ENCODE measurements at places on chromosomes 11 and 22.

- DNase-seq = no peak
These were observed 150.9 kb downstream of the CACNA1I start for GRCh38 chr22:39721206-39722031.

- no peak for DNase-seq
These were observed 203.1 kb upstream of the TMEM45B start for GRCh38 chr11:129612447-129612961.

DNA sequence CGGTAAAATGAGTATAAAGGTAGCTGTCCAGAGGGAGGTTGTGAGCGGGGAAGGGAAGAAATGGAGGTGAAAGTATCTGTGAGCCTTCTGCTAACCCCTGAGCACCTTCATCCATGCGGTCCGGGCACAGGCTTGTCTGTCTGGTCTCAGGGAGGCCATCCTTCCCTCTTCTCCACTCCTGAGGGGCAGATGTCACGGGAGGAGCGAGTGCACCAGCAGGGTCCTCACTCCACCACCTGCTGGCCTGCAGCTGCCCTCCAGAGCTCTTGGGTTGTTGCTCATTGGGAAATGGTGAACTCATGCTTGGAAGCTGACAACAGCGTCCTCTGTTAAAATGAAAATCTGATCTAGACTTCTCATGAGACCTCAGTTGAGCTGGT, 33.8 kb upstream of the WNT11 start:
- DNase-seq = no peak

DNA sequence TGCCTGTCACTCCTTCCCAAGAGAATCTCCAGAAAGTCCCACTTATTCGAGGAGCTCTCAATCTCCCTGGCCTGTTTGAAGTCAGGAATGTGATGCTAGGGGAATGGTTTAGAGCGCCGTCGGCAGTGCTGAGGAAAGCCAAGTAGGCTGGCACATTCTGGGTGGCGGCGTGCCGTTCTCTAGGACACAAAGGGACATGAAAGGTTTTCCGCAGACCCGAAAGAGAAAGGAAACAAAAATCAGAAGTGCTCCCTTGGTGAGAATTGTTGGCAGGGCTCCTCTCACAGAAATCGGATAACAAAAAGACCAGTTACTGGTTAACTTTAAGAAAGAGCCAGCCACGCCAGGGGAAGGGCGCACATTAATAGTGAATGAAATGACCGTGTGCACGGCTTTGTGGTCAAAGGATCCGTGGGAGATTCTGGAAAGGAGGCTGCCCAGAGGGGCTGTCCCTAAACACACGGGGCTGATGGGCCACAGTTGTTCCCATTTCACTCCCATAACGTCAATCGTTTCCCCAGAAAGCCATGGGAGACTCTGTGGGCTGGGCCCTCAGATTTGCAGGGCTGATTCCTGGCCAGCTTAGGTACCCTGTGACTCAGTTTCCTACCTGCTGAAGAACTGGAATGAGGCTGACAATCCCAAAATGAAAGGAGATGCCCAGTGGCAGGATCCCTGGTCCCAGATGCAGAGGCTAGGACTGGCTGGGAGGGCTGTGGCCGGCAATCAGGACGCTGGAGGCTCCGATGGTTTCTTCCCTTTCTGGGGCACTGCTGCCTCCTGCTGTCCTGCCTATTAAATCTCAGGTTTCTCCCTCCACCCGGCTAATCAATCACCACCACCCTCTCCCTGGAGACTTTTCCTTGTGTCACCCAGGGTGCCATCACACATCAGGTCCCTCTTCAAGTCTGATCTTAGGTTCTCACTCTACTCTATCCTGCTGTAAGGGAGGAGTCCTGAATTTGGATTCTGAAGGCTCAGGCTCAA, 82.3 kb downstream of the RCN1 start:
- no peak for DNase-seq

DNA sequence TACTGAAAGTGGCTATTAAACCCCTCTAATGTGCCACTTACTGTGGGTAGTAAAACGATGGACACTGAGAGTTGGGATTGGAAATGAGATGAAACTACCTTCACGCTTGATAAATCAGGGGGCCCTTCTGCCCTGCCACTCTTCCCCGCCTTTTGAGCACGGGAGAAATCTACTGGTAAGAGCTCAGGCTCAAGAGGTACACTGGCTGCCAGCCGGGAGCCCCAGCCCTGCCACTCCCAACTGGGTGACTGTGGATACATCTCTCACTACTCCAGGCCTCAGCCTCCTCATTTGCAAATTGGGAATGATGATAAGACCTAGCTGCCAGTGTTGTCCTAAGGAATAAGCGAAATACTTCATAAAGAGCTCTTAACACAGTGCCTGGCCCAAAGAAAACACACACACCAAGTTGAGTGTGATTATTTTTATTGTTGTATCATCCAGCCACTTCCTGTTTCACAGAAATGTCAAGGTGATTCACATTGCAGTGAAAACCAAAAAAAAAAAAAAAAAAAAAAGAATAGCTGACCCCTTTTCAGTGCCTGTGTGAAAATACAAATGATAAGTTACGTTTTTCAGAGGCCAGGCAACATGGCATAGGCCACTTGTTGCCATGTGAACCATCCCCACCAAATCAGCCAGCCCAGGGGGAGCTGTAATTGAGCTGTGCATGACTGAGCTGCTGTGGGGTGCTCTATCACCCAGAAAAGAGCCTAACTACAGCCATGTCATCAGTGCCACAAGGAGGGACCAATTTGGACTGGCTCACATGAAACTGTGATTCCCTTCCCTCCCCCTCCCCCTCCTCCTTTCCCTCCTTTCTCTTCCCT, 4.4 kb upstream of the ZNRD2 start:
- DNase-seq = no peak

DNA sequence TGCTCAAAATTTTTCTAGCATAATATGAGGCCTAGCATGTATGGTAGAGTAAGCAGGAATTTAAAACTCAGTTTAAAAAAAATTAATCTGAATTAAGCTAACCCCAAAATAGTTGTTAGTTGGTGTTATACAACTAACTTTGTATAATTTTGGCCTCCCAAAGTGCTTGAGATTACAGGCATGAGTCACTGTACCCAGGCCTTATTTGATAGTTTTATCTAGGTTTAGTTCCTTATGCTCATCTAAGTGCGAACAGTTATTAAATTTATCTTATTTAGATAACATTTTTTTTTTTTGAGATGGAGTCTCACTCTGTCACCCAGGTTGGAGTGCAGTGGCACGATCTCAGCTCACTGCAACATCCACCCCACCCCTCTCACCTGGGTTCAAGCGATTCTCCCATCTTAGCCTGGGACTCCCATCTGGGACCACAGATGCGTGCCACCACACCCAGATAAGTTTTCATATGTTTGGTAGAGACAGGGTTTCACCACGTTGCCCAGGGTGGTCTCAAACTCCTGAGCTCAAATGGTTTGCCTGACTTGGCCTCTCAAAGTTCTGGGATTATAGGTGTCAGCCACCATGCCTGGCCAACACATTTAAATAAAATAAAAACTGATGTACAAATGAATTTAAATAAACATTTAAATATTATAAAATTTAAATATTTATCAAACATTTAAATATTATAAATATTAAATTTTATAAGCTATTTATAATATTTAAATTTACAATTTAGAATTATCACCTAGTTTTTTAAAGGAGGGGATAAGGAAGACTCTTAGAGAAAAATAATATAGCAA, 7.5 kb downstream of the IL18 start:
- DNase-seq = no peak

DNA sequence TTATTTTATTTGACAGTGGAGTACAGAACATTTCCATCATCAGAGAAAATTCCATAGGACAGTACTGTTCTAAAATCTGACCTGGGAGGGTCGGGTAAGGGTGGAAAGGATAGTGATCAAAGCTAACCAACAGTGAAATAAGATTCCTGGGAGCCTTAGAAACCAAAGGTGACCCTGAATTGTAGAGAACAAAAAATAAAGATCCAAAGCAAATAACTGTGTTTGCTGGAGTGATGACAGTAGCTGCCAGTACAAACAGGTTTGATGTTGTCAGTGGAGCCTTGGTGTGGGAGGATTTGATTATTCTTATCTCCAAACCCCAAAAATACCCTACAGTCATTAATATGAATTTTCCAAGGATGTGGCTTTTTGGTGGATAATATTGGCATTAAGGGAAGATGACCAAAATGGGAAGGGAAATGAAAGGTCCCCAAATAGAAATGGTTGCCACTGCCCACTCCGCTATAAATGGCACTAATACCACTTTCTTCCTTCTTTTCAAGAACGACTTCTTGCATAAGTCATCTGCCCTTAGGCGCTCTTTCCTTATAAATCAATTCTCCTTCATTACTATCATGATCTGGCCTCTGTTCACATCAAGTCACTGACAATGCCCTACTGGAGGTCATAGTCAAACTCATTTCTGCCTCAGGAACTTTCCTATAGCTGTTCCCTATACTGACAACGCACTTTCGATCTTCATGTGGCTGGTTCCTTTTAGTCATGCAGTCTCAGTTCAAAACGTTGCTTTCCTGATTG, 44.4 kb downstream of the EHF start:
- no peak for DNase-seq

DNA sequence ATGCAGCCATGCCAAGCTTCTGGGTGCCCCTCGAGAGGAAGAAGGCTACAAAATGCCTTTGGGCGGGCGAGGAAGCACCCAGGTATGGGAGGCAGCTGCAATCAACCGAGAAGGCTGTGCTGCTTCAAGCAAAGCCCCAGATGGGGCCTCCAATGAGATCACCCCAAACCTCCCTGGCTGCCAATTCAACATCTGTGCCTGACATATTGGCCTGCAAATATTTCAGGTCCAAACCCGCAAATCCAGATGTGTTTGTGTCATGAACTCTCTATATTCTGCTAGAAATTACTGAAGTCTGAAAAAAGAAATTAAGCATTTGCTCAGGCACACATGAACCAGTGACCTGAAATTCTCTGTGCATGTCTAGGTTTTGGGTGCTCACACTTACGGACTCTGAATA, 78.8 kb upstream of the RCN1 start:
- DNase-seq = no peak

DNA sequence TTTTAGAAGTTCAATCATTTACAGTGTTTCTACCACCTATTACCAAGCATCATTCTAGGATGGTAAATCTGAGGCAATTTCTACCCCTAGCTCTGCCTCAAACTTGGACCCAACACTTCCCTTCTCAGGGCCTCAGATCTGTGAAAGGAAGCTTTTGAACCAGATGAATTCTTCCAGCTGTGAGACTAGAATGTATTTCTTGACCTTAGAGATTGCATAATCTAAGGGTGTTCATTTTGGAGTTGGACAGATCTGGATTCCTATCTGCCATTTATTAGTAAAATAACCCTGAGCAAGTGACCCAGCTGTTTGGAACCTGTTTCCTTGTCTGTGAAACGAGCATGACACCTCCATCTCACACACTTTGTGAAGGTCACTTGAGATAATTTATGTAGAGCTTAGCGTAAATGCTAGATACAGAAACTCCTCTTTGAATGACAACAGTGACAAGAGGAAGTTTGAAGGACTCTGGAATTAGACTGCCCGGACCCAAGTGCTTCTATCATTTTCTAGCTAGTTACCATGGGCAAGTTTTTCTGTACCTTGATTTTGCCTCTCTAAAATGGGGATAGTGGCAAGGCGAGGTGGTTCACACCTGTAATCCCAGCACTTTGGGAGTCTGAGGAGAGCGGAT, 3.8 kb upstream of the INTS5 start:
- DNase-seq = no peak

DNA sequence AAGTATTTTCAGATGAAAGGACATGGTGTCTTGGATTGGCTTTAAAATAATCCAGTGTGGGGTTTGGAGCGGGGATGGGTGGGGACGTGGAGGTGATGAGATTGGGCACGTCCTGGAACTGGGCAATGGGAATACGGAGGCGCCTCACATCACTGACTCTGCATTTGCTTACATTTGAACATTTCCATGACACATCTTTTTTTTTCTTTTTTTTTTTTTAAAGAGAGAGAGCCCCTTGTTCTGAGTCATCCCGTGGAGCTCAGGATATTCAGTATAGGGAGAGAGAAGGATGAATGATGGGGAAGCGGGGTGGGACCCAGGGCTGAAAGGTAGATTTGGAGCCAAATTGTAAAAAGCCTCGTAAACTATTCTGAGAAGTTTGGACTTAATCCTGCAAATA, 142.7 kb downstream of the FBXO7 start:
- no peak for DNase-seq

- no peak for DNase-seq
These were observed 135.3 kb downstream of the CCDC34 start for GRCh38 chr11:27227736-27228135.

GRCh38 chr11:46898396-46899095, 19.8 kb downstream of the LRP4 start:
- no peak for DNase-seq

- DNase-seq = no peak
These were observed 148.0 kb upstream of the B3GAT1 start for GRCh38 chr11:134560066-134560465.

- no peak for DNase-seq
These were observed 14.8 kb downstream of the KIAA0930 start for GRCh38 chr22:45225732-45226502.

GRCh38 chr11:36744375-36745168, 146.5 kb upstream of the RAG2 start:
- peak; percentile 40 for DNase-seq

- DNase-seq = no peak
These were observed 4.3 kb downstream of the MED15 start for GRCh38 chr22:20511578-20512229.

DNA sequence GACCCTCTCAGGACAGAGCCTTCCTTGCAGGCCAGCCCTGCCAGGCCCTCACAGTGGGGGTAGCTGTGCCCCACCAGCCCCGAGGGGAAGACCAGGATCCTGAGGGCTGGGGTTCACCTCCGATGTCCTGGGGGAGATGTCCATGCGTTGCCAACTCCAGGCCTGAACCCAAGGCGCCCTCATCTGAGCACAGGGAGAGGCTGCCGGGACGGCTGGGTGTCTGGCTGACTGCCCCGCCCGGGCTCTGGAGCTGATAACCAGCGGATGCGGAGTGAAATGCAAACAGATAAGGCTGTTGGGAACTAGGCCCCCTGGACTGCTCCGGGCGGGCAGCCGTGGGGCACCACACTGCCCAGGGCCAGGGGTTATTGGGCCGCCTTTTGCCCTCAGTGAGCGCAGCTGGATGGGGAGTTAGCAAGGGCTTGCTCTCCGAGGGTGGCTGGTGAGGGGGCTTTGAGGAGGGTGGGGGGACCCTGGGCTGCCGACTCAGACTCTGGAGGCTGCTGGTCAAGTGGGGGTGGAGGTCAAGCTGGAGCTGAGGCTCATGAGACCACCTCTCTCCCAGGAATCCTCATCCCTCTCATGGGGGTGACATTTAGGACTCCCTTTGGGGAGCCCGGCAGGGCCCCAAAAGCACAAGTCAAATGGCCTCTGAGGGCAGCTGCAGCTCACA, 5.6 kb upstream of the MUC6 start:
- no peak for DNase-seq
